Neural progenitor cell (in vitro differentiated cells): ENCODE measurements at places on chromosomes 2 and 18.
A peak's percentile ranks its signal among the peaks of the same experiment; 100 is the strongest.

DNA sequence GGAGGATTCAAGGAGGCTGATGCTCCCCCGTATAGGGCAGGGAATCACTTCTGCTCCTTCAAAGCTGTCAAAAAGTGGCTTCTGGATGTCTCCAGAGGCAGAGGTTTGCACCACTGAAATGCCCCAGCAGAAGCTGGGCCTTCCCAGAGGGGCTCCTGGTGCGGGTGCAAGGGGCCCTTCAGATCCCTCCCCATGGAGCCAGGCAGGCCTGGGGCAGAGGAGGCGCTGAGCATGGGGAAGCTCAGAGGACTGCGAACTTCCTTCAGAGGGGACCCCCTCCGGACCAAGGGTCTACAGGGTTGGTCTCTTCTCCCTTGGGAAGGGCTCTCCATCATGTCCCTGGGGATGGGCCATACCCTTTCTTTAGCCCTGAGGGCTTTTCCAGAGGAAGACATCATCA is 341.2 kb downstream of the DYSF start:
- no peak overlapping the region for H3K4me3 ChIP-seq
- H3K27me3 ChIP-seq: no peaks in the 10 kb centered on the region
- no peak overlapping the region for H3K27ac ChIP-seq
- no peaks in the 10 kb centered on the region for H3K36me3 ChIP-seq

DNA sequence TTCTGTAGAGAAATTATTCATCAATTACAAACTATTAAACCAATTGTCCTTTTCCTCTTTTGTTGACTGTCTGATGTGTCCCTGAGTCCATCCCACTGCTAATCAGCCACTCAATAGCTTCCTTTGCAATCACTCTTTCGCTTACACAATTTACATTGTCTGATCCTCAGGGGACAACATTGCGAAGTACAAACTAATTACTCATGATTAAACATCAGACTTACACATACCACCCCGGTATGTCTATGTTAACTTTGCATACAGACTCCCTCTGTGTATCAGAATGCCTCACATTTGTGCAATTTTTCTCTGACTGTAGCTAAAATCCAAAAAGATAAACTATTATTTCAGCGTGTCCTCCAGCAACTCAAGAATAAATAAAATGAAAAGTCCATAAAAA is 264.4 kb upstream of the REV1 start:
- no peak overlapping the region for H3K27ac ChIP-seq
- no peak overlapping the region for H3K4me3 ChIP-seq
- H3K27me3 ChIP-seq: no peaks in the 10 kb centered on the region
- DNase-seq: no peak
- H3K36me3 ChIP-seq: no peaks in the 10 kb centered on the region

GRCh38 chr2:12536976-12537375 is 179.8 kb upstream of the TRIB2 start:
- H3K27me3 ChIP-seq: no peaks in the 10 kb centered on the region
- peaks cover 7% of the 10 kb centered on the region for H3K4me1 ChIP-seq
- H3K4me3 ChIP-seq: no peak overlapping the region
- H3K27ac ChIP-seq: no peak overlapping the region

- H3K27me3 ChIP-seq: no peaks in the 10 kb centered on the region
- H3K4me3 ChIP-seq: no peak overlapping the region
Measured at GRCh38 chr2:164061129-164061746, 325.4 kb upstream of the FIGN start.

DNA sequence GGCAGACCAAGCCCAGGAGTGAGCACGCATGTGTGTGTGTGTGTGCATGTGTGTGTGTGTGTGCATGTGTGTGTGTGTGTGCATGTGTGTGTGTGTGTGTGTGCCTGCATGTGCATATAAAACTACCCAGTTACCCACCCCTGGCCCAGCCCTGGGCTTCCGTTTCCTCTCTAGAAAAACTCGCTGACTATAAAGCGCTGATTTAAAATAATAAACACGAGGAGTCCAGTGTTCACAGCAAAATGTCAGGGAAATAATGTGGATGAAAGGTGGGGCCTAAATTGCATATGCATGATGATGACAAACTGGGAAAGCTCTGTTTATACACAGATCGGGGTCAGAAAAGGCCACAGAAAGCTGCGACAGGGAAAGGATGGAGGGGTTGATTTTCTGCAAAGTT is 7.5 kb downstream of the ADCY3 start:
- H3K36me3 ChIP-seq: no peaks in the 10 kb centered on the region
- no peak overlapping the region for H3K4me3 ChIP-seq
- H3K27me3 ChIP-seq: no peaks in the 10 kb centered on the region
- no peak overlapping the region for H3K27ac ChIP-seq
- no peak for DNase-seq
- H3K4me1 ChIP-seq: peaks cover 3% of the 10 kb centered on the region

GRCh38 chr2:159228081-159228581 is 58.4 kb downstream of the WDSUB1 start:
- H3K4me3 ChIP-seq: no peak overlapping the region
- no peak overlapping the region for H3K27ac ChIP-seq
- no peaks in the 10 kb centered on the region for H3K36me3 ChIP-seq
- peaks cover 14% of the 10 kb centered on the region for H3K4me1 ChIP-seq
- DNase-seq: no peak

- no peaks in the 10 kb centered on the region for H3K36me3 ChIP-seq
- no peaks in the 10 kb centered on the region for H3K27me3 ChIP-seq
- H3K27ac ChIP-seq: no peak overlapping the region
- no peak overlapping the region for H3K4me3 ChIP-seq
- no peaks in the 10 kb centered on the region for H3K4me1 ChIP-seq
Measured at GRCh38 chr2:11617527-11617926, 52.5 kb downstream of the NTSR2 start.

DNA sequence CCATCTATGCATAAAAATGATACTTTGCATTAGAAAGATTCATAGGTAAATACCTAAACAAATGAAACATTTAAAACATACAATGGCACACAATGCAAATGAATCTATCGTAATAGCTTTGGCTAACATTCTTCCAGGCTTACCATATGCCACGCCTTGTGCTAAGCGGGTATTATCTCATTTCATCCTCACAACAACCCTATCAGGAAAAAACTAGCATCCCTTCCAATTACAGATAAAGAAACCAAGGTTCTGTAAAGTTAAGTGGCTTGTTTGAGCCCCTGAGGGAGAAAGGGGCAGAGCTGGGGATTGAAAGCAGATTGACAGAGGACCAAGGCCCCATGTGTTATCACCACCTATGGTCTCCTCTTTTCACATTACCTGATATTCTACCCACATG is 145.4 kb upstream of the ETAA1 start:
- no peaks in the 10 kb centered on the region for H3K27me3 ChIP-seq
- no peaks in the 10 kb centered on the region for H3K4me1 ChIP-seq
- no peak overlapping the region for H3K4me3 ChIP-seq

- DNase-seq: no peak
- H3K4me3 ChIP-seq: no peak overlapping the region
- no peaks in the 10 kb centered on the region for H3K36me3 ChIP-seq
- peaks cover 39% of the 10 kb centered on the region for H3K4me1 ChIP-seq
Measured at GRCh38 chr2:136443661-136444060, 321.7 kb upstream of the THSD7B start.

- H3K27me3 ChIP-seq: no peaks in the 10 kb centered on the region
- H3K4me3 ChIP-seq: no peak overlapping the region
- no peak overlapping the region for H3K27ac ChIP-seq
- DNase-seq: no peak
Measured at GRCh38 chr2:163419000-163419830, 316.6 kb downstream of the FIGN start.

GRCh38 chr2:40400336-40400953 is 51.4 kb downstream of the SLC8A1 start:
- H3K36me3 ChIP-seq: no peaks in the 10 kb centered on the region
- no peak overlapping the region for H3K4me3 ChIP-seq
- H3K27ac ChIP-seq: peak overlapping the region; percentile 15
- H3K4me1 ChIP-seq: no peaks in the 10 kb centered on the region
- DNase-seq: no peak

DNA sequence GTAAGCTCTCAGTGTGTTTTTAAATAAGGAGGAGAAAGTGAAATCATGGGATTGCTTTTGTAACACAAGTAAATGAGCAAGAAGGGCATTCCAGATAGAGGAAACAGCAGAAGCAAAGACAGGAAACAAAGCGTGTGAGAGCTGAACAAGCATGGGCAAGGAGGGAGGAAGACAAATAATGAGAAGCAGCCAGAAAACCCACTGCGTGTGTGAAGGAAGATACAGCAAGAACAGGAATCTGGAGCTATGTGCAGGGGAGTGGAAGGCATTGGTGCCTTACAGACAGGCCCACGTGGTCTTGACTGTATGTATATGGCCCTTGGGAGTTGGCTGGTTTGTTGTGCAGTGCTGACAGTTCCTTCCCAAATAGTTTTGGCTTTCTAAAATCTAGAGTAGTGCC is 88.6 kb downstream of the AAK1 start:
- H3K27me3 ChIP-seq: no peaks in the 10 kb centered on the region
- H3K4me1 ChIP-seq: no peaks in the 10 kb centered on the region
- no peak overlapping the region for H3K4me3 ChIP-seq
- H3K27ac ChIP-seq: no peak overlapping the region
- no peak for DNase-seq
- H3K36me3 ChIP-seq: no peaks in the 10 kb centered on the region

DNA sequence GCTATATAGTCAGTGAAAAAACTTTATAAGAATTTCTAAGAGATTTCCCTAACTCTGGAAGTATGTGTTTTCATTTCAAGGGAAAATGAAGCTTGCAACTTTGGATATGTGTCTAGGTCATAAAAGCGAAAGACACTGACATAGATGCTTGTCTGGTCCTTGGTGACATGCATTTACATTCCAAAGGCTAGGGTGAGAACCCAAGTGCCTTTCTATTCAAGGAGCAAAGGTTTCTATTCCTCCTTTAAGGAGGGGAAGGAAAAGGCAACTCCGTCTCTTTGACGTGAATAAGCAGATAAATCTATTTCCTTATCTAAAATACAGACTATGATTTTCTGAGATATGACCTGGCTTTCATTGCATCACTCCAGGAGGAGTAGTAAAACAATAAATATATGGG is 261.1 kb downstream of the CDH7 start:
- no peak overlapping the region for H3K27ac ChIP-seq
- H3K4me3 ChIP-seq: no peak overlapping the region
- no peaks in the 10 kb centered on the region for H3K36me3 ChIP-seq
- H3K27me3 ChIP-seq: no peaks in the 10 kb centered on the region

DNA sequence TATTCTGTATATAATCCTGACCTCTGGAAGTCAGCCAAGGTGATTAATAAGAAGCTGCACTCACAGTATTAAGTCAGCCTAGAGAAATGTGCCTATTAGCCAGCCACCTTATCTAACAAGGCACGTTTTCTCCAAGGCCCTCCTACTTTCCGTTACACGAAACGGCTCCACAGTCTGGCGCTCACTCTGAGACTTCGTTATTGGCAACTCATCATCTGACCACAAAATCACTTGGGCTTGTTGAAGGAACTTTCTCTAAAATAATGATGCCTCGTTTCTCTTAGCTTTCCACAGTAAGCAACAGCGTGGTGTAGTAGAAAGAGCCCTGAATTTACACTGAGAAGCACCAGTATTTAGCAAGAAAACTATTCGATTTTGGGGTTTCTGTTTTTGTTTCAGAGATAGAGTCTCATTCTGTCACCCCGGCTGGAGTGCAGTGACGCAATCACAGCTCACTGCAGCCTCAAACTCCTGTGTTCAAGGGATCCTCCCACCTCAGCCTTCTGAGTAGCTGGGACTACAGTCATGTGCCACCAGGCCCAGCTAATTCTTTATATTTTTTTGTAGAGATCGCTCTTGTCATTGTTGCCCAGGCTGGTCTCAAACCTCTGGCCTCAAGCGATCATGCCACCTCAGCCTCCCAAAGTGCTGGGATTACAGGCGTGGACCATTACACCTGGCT is 53.6 kb upstream of the SLC14A1 start:
- H3K4me3 ChIP-seq: no peak overlapping the region
- no peaks in the 10 kb centered on the region for H3K4me1 ChIP-seq
- H3K36me3 ChIP-seq: no peaks in the 10 kb centered on the region
- no peak overlapping the region for H3K27ac ChIP-seq

DNA sequence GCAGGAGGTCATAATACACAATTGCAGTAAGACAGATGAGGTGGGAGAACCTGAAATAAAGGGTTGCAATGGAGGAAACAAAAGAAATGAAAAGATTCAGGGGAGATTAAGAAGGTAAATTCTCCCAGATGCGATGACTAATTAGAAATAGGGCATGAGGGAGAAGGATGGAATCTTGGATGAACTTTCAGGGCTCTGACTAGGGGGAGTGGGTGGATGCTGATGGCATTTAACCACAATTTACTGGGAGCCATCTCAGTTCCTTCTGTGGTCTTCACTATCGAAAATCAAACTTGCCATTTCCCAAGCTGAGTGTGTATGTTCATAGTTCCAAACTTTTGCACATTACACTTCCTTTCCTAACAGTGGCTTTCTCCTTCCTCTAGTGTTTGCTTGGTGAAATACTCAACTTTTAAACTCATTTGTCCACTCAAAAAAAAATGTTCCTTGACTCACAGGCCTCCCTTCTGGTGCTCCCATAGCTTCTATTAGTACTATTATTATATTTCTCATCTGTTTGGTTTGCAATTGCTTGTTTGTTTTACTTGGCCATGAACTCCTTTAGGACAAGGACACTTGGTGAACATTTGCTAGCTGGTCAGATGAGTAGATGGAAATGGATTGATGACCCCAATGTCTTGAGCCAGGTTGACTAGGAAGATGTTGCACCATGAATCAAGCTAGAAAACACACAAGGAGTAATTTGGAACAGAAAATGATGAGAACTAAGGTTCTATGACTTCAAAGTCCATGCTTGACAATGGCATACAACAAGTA is 178.5 kb downstream of the DIS3L2 start:
- H3K36me3 ChIP-seq: no peaks in the 10 kb centered on the region
- no peak overlapping the region for H3K27ac ChIP-seq
- H3K27me3 ChIP-seq: no peaks in the 10 kb centered on the region
- H3K4me3 ChIP-seq: no peak overlapping the region

DNA sequence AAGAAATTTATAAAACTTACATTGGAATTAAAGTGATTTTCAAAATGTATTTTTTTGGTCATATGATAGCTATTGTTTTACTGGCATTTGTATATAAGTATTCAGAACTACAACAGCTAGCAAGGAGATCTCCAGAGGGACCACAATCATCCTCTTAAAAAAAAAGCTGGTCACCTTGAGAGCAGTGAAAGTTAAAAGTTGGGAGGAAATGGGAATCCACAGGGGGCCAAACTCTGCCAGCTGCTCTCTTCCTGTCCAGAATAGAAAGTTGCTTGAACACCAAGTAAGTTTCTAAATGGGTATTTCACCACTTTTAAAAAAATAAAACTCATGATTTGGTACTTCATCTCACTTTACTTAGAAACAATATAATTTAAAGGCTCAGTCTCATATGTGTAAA is 1025.1 kb downstream of the LRP1B start:
- no peaks in the 10 kb centered on the region for H3K27me3 ChIP-seq
- H3K4me1 ChIP-seq: no peaks in the 10 kb centered on the region
- H3K4me3 ChIP-seq: no peak overlapping the region
- no peak overlapping the region for H3K27ac ChIP-seq
- H3K36me3 ChIP-seq: no peaks in the 10 kb centered on the region
- DNase-seq: peak; percentile 3
